Stimulated activated CD4-positive, alpha-beta T cell treated with anti-CD3 and anti-CD28 coated beads, Interleukin-15, amount 100 ng/mL, for 1 hour (primary cell): ENCODE measurements at places on chromosomes 11 and 22.

DNA sequence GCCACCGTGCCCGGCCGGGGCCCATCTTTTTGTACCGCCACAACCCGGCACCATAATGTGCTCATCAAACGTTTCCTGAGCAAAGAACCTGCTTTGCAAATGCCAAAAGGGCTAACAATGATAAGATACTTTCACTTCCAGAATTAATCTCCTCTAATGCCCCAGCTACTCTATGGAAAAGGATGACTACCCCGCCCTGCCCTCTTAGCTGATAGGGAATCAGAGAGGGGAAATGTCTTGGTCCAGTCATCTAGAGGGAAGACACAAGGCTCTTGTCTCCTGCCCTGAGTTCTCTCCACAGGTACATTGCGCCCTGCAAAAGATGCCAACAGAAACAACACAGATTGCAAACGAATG lies 586 bp downstream of the TTLL1 start:
- no peak for DNase-seq

DNA sequence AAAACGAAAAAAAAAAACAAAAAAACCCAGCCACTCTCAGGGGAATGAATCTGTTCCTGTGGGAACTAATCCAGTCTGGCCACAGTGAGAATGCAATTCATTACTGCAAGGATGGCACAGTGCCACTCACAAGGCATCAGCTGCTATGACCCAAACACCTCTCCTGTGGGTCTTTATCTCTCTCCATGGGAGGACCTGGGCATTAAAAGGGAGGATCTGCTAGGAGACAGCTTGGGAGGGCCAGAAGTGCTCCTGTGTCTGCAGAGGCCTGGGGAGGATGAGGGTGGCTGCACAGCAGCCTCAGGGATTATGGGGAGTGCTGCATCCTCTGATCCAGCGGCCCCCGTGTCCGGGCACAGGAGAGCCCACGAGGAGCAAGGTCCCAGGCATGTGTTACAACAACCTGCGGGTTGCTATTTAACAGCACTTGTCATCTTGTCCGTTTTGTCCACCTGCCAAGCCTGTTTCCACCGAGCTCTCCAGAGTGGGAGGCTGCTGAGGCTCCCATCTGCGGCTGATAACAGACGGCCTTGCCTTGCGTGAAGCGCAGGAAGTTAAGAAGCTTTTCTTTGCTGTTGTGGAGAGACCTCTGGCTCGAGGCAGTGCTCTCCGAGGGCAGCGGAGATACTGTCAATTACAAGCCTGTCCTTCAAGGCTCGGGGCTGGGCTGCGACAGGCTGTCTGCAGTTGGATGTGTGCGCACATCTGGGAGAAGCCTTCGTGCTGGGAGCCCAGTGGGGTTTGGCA lies 97.7 kb downstream of the NXPE2 start:
- no peak for DNase-seq

- no peak for DNase-seq
These were observed 7.1 kb downstream of the IL17RA start for GRCh38 chr22:17091851-17092250.

DNA sequence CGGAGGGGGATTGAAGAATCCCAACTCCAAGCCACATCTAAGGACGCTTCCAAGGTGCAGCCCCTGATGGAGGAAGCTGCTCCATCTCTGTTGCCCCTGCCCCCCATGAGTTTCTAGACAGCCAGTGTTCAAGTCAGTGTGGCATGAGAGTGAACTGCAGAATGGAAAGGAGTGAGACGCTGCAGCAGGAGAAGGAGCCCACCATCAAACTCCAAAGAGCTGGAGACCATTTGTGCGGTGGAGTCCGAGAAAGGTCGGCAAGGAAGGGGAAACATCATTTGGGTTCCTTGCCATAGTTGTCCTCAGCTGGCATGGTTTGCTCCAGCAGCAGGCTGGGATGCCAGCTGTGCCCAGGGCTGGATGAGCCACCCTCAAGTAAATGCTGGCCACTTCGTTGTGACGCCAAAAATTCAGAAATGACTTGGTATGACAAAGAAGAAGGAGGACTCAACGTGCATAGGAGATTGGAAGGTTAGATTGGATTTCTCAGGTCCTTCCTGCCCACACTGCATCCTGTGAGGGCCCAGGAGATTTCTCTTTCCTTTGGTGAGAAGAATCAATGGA lies 16.4 kb downstream of the APOL2 start:
- DNase-seq: no peak

DNA sequence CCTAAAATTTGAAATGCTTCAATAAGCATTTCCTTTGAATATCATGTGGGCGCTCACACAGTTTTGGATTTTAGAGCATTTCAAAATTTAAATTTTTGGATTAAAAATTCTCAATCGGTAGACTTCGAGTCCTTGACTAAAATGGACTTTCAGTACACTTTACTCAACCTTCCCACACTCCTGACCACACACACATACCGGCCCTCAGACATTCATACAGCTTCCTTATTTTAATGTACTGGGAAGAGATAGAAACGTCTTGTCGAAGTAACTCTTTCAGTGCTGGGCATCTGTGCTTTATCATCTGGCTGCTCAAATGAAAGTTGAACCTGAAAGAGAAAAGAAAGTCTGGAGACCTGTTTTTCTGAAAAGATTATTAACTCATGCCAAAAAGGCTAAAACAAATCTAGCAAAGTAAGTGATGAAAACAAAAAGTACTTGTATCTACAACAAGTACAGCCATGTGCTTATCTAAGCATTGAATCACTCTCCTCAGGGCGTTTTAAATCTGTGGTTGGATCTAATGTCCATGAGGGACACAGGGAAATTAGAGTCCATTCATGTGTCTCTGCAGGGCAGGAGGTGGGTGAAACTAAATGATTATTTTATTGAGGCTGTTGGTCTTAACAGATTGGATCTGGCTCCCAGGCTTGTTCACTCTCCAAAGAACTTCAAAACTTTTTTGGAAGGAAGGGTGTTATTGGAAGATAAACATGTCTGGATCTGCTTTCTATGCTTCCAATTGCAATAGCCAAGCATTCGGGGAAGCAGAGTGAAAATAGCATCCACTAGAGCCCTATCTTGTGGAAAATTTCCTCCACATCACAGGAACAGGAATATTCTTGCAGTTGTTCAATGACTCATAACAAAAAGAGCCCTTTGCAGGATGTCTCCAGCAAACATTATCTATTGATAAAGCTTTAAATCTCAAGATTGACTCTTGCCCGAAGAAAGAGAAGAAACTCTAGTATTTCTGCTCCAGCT lies 47.0 kb downstream of the CARD18 start:
- DNase-seq: no peak

DNA sequence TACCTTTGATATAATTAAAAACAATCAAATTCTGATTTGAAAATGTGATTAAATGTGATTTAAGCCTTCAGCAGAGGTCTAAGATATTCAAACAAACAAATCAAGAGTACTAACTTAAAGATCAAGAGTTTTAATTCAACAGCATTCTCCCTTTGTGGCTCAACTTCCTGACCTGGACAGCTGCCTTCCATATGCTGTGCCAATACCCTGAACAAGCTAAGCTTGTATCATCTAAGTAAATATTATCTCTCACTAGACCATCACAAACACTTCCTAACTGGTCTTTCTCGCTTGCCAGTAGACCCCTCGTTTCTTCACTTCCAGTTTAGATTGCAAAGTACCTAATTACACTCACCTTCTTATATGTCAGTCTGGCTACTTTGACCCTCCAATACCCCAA lies 35.9 kb upstream of the P4HA3 start:
- no peak for DNase-seq

DNA sequence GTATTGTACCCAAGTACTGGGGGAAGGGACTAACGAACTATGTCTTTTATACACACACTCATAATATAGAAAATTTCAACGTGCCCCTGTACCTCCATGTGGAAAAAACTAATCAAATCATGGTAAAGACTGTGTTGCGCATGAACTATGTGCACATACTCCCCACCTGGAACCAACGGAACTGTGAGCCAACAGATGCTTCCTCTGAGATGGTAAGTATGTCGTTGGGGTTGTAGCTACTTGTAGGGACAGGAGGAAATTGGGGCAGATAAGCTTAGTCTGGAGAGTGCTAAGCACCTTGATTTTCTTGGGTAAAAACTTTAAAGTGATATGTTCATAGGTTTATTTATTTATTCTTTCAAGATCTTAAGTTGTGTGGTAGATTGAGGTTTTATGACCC lies 40.1 kb downstream of the GLYAT start:
- no peak for DNase-seq

GRCh38 chr11:22626573-22627239 lies 1.1 kb upstream of the FANCF start:
- no peak for DNase-seq

DNA sequence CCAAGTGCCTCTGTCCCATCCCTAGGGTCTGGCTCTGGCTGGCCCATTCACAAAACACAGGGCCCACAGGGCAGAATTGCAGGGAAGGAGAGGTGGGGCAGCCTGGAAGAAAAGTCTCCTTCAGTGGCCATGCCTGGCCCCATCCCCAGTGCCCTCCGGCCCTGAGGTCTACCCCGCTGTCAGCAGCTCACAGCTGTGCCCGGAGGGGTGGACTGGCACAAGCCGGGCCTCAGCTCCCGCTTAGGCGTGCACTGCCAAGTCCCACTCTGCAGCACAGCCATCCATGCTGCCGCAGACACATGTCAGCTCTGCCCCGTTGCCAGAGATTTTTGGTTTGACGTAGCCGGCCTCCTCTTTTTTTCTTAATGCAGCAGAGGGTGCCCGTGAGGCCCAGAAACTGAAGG lies 3.9 kb upstream of the SCN2B start:
- no peak for DNase-seq

GRCh38 chr11:898143-898511 lies 12.5 kb downstream of the CHID1 start:
- no peak for DNase-seq

GRCh38 chr11:30936491-30936890 lies 350.3 kb upstream of the MPPED2 start:
- DNase-seq: no peak

- no peak for DNase-seq
These were observed 498 bp downstream of the C2CD2L start for GRCh38 chr11:119107538-119108145.

GRCh38 chr22:43948836-43949406 lies 6.3 kb upstream of the SAMM50 start:
- DNase-seq: no peak

DNA sequence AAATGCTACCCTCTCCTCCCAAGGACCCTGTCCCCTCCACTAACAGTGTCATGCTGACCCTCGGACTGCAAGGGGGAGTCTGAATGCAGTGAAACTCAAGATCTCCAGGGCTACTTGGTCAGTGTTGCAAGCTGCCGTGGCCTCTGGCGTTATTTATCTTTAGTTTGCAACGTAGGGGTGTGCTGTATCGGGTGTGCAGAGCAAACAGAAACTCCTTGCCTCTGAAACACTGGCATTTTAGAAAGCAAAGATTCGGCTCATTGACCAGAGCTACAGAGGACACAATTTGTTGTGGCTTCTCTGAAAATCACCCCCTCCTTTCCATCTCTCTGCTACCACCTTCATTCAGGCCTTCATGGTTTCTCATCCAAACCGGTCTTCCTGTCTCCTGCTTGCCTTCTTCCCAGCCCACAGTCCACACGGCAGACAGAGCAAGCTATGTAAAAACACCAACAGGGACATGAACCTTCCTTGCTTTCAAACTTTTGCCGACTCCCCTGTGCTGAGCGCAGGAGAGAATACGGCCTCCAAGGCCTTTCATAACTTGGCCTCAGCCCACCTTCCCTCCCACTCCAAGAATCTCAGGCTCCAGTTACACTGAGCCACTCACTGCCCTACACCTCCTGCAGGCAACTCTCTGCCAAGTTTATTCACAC lies 14.9 kb downstream of the FZD4 start:
- DNase-seq: no peak

DNA sequence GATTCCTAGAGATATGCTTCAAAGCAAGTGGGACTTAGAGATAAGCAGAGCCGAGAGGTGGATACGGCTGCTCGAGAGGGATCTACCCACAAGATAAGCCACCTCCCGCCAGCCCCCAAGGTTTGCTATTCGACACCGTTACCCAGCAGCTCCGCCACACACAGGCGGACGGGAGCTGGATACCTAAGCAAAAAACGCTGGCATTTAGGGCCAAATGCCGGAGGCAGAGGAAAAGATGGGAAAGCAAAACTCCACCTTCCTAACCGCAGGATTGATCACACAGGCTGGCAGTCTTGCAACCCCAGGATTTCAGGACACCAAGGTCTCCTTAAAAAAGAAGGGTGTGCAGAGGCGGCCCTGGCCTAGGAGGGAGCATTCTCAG lies 709 bp downstream of the FTH1 start:
- DNase-seq: no peak

- DNase-seq: no peak
These were observed 730 bp downstream of the LMNTD2 start for GRCh38 chr11:559712-560304.

- no peak for DNase-seq
These were observed 35.3 kb downstream of the PPM1F start for GRCh38 chr22:21917181-21917958.

- DNase-seq: no peak
These were observed 5.0 kb upstream of the MTFP1 start for GRCh38 chr22:30420347-30421125.

- no peak for DNase-seq
These were observed 686.3 kb downstream of the NTM start for GRCh38 chr11:132056689-132057088.

DNA sequence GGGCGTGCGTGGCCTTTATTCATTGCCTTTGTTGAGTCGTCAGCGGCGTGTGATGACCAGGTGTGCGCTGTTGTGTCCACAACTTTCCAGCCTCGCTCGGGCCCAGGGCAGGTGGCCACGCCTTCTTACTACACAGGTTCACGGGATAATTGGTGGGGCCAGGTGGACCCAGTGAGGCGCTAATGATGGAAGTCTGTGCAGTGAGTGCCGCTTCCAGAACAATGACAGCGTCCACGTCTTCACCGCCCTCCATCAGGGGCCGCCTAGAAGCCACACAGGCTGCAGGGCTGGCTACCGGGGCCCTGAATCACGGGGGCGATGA lies 1197.3 kb downstream of the BRD1 start:
- DNase-seq: no peak

GRCh38 chr11:128772814-128773213 lies 78.9 kb downstream of the FLI1 start:
- DNase-seq: no peak

GRCh38 chr11:118398791-118399559 lies 2.4 kb upstream of the ATP5MG start:
- DNase-seq: no peak

DNA sequence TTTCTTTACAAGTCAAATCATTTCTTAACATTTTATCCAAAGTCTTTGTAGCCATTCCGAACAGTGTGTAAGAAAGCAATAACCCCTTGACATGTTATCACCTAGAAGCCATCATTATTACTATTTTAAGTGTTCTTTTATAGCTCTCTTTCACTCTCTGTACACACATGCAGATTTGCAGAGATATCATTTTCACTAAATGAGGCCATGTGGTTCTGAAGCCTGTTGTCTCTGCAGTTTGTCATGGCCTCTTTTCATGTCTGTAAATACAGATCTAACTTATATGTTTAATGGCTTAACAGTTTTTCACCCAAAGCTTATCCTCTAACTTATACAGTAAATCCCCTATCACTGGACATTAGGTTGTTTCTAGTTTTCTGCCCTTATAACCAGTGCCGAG lies 166.8 kb downstream of the MYO18B start:
- no peak for DNase-seq

GRCh38 chr11:126426820-126427749 lies 71.6 kb downstream of the ST3GAL4 start:
- no peak for DNase-seq

- DNase-seq: no peak
These were observed 139.0 kb downstream of the BRD1 start for GRCh38 chr22:49688516-49689254.

GRCh38 chr11:118996926-118997626 lies 862 bp upstream of the CENATAC start:
- DNase-seq: no peak
